T-cell (primary cell): ENCODE measurements at places on chromosomes 16 and 17.

GRCh38 chr16:66409156-66409555 lies 17.9 kb upstream of the BEAN1 start:
- no peak for DNase-seq

- DNase-seq: no peak
These were observed 343.0 kb upstream of the CDH5 start for GRCh38 chr16:66023481-66023880.

DNA sequence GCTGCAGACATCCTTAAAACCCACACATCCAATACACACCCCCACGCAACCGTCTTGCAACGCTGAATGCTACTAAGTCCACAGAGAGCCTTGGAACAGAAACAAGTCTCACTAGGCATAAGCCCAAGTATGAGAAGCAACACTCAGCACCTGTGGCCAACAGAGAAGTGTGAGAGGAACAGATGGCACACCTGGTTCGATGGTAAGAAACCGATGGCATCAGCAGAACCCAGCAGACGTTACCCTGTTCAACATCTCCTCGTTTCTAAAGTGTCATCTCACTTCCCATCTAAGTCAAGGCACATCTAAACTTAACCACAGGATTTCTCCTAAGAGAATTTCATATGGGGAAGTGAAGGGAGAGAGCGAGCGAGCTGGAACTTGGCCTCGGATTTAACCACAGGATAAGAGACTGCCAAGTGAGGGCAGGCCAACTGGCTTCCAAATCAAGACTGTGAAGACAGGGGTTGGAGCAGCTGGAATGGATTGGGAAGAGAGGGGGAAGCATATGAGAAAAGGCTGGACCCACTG lies 41.0 kb downstream of the NXPH3 start:
- no peak for DNase-seq

DNA sequence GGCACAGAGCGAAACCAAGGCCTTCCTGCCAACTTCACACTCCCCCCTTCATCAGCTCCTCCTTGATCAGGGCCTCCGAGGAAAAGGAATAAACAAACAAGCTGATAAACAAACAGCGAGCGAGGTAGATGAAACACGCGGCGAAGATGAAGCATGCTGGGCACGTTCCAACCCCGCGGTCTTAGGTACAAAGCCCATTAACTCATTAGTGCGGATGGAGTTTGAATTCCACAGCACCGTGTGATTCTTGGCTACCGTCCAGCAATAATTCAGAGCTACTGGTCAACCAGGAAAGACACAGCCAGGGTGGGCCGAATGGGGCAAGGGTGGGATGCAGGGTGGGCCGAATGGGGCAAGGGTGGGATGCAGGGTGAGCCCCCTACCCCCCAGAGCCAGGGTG lies 67.3 kb downstream of the RBFOX3 start:
- DNase-seq: no peak

DNA sequence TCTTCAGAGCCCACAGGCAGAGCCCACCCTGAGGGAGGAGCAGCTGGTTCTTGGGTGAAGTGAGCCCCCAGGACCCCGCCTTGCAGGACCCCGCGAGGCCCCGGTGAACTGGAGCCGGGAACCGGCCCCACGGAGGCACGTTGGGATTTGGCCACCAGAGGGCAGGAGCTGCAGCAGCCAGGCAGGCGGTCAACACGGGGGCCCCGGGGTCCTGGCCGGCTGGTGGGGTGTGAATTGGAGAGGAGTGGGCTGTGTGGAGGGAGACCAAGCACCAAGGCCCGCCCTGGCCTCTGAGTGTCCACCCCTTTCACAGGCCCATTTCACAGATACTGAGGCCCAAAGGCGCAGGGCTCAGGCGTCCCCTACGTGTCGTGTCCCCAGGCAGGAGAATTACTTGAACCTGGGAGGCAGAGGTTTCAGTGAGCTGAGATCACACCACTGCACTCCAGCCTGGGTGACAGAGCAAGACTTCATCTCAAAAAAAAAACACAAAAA lies 2.2 kb downstream of the DPEP1 start:
- peak; percentile 17 for DNase-seq

DNA sequence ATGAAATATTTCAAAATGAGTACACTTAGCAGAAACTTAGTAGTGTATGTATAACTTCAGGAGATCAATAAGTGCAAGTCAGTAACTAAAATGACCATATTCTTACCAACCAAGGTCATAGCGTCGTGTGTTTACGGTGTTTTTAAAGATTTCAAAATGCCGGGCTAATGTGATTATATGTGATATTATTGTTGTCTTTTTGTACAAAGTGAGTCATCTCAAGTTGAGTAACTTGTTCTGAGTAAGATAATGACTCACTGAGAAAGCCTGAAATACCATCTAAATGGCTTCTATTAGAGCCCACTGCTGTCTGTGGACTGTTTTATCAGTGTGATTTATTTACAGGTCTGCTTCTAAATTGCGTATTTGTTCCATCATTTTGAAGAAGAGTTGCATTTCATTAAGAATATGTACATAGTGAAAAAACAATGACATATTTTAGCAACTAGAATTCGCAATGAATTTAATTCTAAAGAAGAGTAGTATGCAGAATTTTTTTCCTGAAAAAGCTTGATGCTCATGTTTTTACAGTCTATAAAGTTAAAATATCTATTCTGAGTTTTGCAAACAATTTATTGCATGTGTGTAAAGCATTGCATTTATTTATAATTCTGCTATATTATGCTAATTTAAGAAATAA lies 12.7 kb downstream of the KRT12 start:
- DNase-seq: no peak

- DNase-seq: no peak
These were observed 259.4 kb upstream of the TNRC6C start for GRCh38 chr17:77698903-77699623.

GRCh38 chr16:10776280-10776679 lies 32.6 kb downstream of the NUBP1 start:
- peak; percentile 46 for DNase-seq

- no peak for DNase-seq
These were observed 4.4 kb upstream of the ARMC7 start for GRCh38 chr17:75105126-75106080.

DNA sequence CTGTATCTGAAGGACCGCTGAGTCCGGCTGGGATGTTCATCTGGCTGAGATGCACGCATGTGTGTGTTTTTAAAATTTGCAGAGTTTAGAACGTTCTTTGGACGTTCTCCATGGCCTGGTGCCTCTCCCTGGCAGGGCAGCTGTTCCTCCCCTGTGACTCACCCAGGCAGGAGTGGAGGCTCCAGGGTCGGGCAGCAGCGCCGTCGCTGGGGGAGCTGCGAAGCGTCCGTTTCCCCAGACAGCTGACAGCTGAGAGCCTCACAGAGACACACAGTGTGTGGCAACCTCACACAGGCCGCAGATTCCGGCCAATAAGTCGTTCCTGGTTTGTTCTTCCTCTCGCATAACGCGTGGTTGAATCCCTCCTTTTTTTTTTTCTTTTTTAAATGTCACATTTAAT lies 80.6 kb downstream of the OR1D5 start:
- peak; percentile 15 for DNase-seq

GRCh38 chr17:44374306-44375195 lies 10.9 kb upstream of the FAM171A2 start:
- DNase-seq: no peak

- no peak for DNase-seq
These were observed 296.7 kb upstream of the IRX5 start for GRCh38 chr16:54633943-54634362.

DNA sequence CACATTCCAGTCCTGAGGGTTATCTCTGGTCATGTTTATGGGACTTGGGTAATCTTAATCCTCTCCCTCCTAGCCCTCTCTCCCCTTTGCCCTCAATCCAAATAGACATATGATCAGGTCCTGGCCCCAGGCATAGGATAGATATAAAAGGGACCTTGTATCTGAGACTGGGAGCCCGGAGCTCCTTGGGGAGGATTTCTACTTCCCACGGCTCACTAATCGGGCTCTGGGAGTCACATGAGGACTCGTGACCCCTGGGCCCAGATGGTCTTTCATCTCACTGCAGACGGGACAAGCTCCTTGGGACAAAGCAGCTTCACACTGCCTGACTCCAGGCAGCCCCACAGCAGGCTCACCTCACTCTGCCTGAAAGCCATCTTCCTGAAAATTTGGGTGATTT lies 57.8 kb upstream of the LYRM9 start:
- DNase-seq: no peak

- no peak for DNase-seq
These were observed 159.4 kb upstream of the ZNF267 start for GRCh38 chr16:31713945-31714902.

DNA sequence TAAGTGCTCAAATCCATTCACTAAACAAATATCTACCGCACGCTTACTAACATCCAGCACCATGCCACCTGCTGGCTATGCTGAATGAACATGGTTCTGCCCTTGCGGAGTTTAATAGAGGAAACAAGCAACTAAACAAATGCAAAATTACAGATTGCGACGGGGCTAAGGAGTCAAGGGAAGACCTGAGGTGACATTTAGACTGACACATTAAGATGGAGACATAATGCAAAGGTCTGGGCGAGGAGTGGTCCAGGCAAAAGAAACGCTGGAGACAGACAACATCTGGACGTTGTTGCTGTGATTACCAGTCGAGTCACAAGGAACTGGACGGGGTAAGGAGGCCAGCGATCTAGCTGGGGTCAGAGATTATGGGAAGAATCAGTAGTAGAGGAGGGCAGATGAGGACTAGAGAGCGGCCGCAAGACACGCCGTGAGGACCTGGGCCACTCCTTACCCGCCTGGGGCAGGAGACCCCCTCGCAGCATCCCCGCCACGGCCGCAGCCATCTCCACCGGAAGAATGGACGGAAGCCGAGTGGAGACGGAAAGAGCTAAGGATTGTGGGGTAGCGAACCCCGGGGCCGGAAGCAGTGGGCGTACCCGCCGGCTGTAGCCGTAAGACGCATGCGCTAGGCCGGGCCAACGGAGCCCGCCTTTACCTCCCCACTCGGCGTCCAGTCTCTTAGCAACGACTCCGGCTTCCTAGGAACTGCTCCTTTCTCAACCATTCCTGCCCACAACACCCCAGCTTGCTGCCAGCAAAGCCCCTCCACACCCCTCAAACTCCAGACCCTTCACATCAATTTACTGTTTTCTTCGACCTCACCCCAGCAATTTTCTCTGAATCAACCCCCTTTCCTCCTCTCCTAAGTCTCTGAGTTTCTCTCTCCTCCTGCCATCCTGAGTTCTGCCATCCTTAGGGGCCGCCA lies at the start of the genes LRRC46 and MRPL10:
TSS of gene LRRC46 (plus strand) at position 668 of the 931 bp plus-strand sequence. CDS start 320 bp downstream, outside the sequence.
TSS of gene MRPL10 (minus strand) at position 539 of the 931 bp plus-strand sequence. CDS start at position 509, 30 bp downstream.
- peak; percentile 88 for DNase-seq

DNA sequence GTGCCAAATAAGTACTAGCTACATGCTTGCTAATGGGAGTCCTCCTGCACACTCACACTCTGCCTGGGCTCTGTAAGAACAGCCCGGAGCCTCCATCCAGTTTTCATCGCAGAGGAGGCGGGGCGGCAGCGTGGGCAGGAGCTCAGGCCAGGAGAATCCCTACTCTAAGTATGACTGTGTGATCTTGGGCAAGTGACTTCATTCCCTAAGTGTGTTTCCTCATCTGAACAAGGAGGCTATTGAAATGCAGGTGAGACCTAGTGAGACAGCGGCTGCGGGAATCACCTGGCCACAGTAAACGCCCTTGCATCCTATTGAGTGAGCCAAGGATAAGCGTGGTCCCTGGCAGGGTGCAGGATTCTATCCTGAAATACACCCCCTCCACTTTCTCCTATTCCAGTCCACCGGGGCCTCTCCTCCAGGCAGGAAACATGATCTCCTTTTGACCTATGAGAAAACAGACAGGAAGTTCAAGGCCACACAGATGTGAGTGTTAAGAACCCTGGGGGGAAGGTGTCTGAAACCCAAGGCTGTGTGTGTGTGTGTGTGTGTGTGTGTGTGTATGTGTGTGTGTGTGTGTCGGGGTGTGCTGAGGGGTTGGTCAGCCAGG lies 5.2 kb upstream of the RAI1 start:
- DNase-seq: no peak

DNA sequence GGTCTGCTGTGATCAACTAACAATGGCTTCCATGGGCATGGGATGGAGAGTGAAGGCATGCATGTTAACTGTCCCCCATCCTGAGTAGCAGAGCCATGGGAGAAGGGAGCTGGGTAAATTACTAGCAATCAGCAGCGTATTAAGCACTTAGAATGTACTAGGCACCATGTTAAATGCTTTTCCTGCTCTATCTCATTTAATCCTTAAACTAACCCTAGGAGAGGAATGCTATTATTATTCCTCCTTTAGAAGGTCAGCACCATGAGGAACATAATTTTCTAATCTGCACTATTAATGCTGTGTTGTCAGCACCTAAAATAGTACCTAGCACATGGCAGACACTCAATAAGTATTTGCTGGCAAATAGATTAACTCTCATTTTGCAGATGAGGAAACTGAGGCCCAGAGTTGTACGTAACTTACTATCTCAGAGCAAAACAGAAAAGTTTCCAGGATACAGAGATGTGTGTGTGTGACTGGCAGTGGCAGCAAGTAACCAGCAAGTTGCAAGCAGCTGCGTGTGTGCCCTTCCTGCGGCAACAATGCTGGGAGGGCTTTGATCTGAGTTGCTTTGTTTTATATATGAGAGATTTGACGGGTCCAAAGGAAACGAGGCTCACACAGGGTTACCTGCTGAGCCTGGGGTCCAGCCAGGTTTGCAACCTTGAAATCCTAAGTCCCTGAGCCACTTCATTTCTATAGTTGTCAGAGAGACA lies 6.5 kb upstream of the KLHL36 start:
- no peak for DNase-seq

- peak; percentile 21 for DNase-seq
These were observed 1.0 kb downstream of the NOG start for GRCh38 chr17:56594320-56595107.

GRCh38 chr16:14672403-14672971 lies 21.6 kb downstream of the PLA2G10 start:
- no peak for DNase-seq

GRCh38 chr16:30924076-30924912 lies 922 bp downstream of the FBXL19 start:
- no peak for DNase-seq

DNA sequence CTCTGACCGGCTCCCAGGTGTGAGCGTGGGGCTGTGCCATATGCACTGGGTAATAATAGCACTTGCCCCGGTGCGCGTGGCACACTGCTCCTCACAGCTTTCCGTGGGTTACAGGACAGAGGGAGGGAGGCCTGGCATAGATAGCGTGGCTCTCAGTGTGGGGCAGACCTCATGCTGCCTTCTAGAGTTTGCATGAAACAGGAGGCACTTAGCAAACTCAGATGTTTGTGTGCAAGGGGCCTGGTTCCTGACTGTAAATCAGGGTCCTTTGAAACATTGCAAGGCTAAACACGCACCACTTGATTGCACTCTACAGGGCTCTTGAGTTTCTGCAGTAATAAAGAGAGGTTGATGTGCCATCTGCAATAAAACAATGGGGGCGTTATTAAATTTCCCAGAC lies 101.7 kb downstream of the RPTOR start:
- DNase-seq: no peak

- no peak for DNase-seq
These were observed 49.3 kb upstream of the TNRC6C start for GRCh38 chr17:77909236-77909635.
